T-helper 17 cell (primary cell): ENCODE measurements at places on chromosomes 12 and 14. TPM values are rescaled to one million over a fixed set of nuclear protein-coding genes. Genes with fewer than 3 reads are reported as not detected.

DNA sequence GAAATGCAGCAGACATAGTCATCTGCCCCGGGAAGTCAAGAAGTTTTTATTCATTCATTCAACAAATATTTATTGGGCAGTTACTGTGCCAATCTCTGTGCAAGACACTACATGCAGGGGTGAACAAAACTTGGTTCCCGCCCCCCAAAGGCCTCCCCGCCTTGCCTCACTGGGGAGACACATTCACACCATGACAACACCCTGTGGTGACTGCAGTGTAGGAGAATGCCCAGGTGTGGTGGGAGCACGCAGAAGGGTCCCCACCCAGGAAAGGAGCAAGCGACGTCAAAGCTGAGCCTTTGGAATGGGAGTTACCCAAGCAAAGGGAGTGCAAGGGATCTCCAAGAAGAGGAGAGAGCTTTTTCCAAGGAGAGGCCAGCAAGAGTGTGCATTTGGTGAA, 1.6 kb upstream of the AQP6 start:
- no peaks in the 10 kb centered on the region for H3K36me3 ChIP-seq
- no peak overlapping the region for H3K27ac ChIP-seq
- H3K4me1 ChIP-seq: peaks cover 5% of the 10 kb centered on the region
- H3K4me3 ChIP-seq: no peak overlapping the region

GRCh38 chr12:52703878-52704277, 554 bp upstream of the KRT77 start:
- no peak for DNase-seq
- H3K4me1 ChIP-seq: peaks cover 4% of the 10 kb centered on the region
- H3K27ac ChIP-seq: no peak overlapping the region
- no peak overlapping the region for H3K4me3 ChIP-seq

DNA sequence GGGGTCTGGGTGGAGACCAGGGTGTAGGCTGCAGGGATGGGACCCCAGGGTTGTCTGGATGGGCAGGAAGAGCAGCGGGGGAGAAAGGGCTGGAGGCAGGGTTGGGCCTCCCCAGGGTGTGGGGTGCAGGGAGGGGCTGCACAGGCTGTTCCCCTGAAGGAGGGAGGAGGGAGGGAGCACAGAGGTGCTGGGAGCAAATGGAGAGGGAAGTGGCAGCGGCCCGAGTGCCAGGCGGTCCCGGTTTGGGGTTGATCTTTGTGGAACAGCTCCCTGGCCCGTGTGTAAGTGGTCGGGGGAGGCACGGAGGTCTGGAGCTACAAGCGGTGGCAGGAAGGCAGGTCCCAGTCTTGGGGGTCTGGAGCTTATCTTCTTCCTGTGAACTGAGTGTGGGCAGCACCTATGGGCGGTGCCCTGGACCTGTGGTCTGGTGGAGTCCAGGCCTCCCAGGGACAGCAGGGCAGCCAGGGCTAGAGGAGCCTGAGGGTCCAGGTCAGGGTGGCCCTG, 391.6 kb downstream of the TMEM121 start:
- peaks cover 23% of the 10 kb centered on the region for H3K27me3 ChIP-seq
- no peak overlapping the region for H3K27ac ChIP-seq
- DNase-seq: no peak
- H3K4me1 ChIP-seq: no peaks in the 10 kb centered on the region

GRCh38 chr14:87149583-87150354, 843.2 kb downstream of the GALC start:
- H3K4me3 ChIP-seq: no peak overlapping the region
- no peaks in the 10 kb centered on the region for H3K27me3 ChIP-seq
- no peaks in the 10 kb centered on the region for H3K36me3 ChIP-seq
- H3K4me1 ChIP-seq: no peaks in the 10 kb centered on the region
- no peak overlapping the region for H3K27ac ChIP-seq
- DNase-seq: no peak

DNA sequence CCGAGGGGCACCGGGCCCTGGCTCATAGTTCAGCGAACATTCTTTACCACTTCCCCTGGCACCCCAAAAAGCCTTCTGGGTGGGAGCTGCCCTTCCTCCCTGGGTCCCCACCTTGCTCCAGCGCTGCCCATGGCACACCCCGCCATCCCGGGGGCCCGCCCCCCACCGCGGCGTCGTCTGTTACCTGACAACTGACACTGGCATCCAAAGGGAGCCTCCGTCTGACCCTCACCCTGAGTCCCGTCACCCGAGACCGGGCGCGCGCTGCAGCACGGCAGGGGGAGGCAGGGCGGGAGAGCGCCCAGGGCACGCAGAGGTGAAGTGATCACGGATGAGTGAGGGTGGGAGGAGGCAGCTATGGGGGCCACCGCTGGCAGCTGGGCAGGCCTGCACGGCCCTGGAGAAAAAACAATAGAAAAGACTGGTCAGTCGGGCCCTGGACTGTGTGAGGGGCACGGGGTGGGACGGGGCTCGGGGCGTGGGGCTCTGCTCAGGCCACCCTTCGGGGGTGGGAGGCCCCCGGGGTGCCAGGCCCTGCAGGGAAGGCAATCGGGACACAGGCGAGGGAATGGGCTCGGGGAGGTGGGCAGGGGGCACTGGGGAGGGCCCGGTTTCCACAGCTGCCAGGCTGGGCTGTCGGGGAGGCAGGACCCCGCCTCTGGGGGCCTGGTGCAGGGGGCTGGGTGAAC, 40.7 kb downstream of the BCL11B start:
- peaks cover 8% of the 10 kb centered on the region for H3K36me3 ChIP-seq
- no peaks in the 10 kb centered on the region for H3K27me3 ChIP-seq
- peak overlapping the region; percentile 100 for H3K27ac ChIP-seq
- peak overlapping the region; percentile 96 for H3K4me3 ChIP-seq
- H3K4me1 ChIP-seq: peaks cover 78% of the 10 kb centered on the region
- no peak for DNase-seq

DNA sequence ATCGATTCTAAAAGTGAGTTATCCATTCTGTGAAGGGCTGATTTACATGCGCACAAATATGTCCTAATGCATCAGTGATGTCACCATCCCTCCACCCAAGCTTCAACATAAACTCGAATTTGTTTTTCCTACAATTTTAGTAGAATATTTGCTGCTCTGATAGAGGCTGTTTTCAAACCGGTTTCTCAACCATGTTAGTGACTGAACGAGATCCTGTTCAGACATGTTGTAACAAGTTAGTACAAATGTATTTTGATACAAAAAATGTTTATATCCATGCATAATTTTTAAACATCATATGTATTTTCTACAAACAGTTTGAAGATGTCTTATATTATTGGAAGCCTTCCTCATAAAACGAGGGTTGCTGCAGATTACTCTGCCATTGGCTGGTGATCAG, 12.7 kb upstream of the PRB2 start:
- peaks cover 4% of the 10 kb centered on the region for H3K36me3 ChIP-seq
- H3K4me1 ChIP-seq: no peaks in the 10 kb centered on the region
- H3K27me3 ChIP-seq: no peaks in the 10 kb centered on the region
- H3K4me3 ChIP-seq: no peak overlapping the region
- DNase-seq: no peak

GRCh38 chr12:132888852-132889251, 1.4 kb upstream of the CHFR start:
- H3K4me3 ChIP-seq: peak overlapping the region; percentile 22
- H3K27me3 ChIP-seq: no peaks in the 10 kb centered on the region
- H3K36me3 ChIP-seq: peaks cover 9% of the 10 kb centered on the region
- no peak for DNase-seq

DNA sequence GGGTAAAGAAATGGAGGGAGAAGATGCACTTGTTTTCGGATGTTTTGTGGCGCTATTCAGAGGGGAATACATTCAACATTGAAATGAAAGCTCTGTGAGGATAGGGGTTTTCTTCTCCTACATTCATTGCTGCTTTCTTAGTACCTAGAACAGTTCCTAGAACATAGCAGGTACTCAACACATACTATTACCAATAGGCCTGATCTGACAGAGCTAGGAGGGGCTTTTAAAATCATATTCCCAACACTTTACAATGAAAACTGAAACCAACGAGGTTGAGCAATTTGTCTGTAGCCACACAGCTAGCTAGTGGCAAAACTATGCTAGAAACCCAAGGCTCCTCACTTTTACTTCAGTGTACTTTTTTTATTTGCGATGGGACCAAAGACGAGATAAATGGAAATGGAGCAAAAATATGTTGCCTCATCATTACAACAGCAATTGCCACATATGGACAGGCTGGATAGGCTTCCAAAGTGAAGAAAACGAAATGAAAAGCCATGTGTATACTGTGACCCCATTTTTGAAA, 23.1 kb upstream of the IL22 start:
- peaks cover 20% of the 10 kb centered on the region for H3K4me1 ChIP-seq
- H3K27ac ChIP-seq: no peak overlapping the region
- H3K4me3 ChIP-seq: no peak overlapping the region

GRCh38 chr12:61514016-61514415, 746.2 kb upstream of the USP15 start:
- H3K27ac ChIP-seq: no peak overlapping the region
- no peak overlapping the region for H3K4me3 ChIP-seq
- H3K36me3 ChIP-seq: no peaks in the 10 kb centered on the region
- no peak for DNase-seq
- no peaks in the 10 kb centered on the region for H3K4me1 ChIP-seq
- H3K27me3 ChIP-seq: no peaks in the 10 kb centered on the region

GRCh38 chr12:3694673-3695072, 58.2 kb downstream of the CRACR2A start:
- H3K27me3 ChIP-seq: no peaks in the 10 kb centered on the region
- peaks cover 18% of the 10 kb centered on the region for H3K36me3 ChIP-seq
- no peak overlapping the region for H3K4me3 ChIP-seq

- H3K27ac ChIP-seq: peak overlapping the region; percentile 71
- H3K36me3 ChIP-seq: peaks cover 4% of the 10 kb centered on the region
- DNase-seq: no peak
Measured at GRCh38 chr12:57127101-57127725, 1.1 kb upstream of the LRP1 start.

GRCh38 chr12:41778934-41779333, 365.7 kb downstream of the GXYLT1 start:
- DNase-seq: no peak
- no peak overlapping the region for H3K4me3 ChIP-seq
- no peak overlapping the region for H3K27ac ChIP-seq
- peaks cover 9% of the 10 kb centered on the region for H3K27me3 ChIP-seq

DNA sequence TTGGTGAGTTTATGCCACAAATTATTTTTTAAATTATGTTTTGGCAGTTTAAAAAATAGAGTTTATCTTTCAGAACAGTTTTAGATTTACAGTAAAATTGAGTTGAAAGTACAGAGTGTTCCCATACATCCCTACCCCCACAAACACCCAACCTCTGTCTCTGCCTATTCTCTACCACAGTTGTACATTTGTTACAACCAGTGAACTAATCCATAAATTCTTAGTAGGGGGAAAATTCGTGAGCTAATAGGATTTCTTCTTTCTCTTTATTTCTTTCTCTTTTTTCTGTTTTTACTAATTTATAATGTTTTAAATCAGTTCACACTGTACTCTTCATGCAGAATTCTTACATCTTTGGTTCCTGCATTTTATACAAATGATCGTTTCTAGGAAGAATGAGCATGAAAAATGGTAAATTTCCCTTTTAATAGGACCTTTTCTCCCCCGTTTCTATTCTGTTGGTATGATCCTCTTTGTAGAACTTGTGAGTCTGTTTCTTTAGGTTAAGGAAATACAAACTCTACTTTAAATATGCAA, 56.7 kb downstream of the MIPOL1 start:
- no peak overlapping the region for H3K27ac ChIP-seq
- DNase-seq: no peak
- H3K4me3 ChIP-seq: no peak overlapping the region
- no peaks in the 10 kb centered on the region for H3K4me1 ChIP-seq
- H3K36me3 ChIP-seq: no peaks in the 10 kb centered on the region
- H3K27me3 ChIP-seq: no peaks in the 10 kb centered on the region

GRCh38 chr14:93276031-93276716, 56.7 kb downstream of the BTBD7 start:
- H3K4me3 ChIP-seq: no peak overlapping the region
- peaks cover 13% of the 10 kb centered on the region for H3K4me1 ChIP-seq
- H3K27ac ChIP-seq: no peak overlapping the region
- H3K27me3 ChIP-seq: no peaks in the 10 kb centered on the region
- H3K36me3 ChIP-seq: peaks cover 5% of the 10 kb centered on the region

- H3K27ac ChIP-seq: no peak overlapping the region
Measured at GRCh38 chr12:21815306-21816062, 41.0 kb upstream of the KCNJ8 start.

DNA sequence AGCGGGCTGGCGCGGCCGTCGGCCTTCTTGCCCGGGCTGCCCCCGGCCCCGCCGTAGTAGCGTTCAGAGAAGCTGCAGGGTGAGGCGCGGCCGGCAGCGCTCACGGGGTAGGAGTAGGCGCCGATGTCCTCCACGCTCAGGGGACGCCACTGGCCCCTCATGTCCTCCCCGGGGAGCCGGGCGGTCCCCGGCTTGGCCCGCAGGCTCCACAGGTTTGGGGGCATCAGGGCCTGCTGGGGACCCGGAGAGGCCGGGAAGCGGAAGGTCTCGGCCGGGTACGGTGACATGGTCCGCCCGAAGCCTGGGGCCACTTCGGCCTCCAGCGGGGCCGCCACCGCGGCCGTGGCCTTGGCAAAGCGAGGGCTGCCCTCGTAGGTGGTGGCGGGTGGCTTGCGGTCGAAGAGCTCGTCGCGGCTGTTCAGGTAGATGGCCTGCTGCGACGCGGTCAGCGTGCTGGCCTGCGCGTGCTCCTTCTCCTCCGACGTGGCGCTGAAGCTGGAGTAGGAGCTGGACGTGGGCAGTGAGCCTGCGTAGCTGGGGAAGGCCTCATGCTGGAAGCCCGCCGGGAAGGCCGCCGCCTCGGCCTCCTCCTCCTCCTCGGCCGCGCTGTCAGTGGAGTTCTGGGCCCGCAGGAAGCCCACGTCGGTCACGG, 48.7 kb downstream of the BEGAIN start:
- H3K27ac ChIP-seq: no peak overlapping the region
- DNase-seq: no peak
- no peaks in the 10 kb centered on the region for H3K36me3 ChIP-seq
- H3K4me1 ChIP-seq: no peaks in the 10 kb centered on the region
- H3K27me3 ChIP-seq: no peaks in the 10 kb centered on the region

DNA sequence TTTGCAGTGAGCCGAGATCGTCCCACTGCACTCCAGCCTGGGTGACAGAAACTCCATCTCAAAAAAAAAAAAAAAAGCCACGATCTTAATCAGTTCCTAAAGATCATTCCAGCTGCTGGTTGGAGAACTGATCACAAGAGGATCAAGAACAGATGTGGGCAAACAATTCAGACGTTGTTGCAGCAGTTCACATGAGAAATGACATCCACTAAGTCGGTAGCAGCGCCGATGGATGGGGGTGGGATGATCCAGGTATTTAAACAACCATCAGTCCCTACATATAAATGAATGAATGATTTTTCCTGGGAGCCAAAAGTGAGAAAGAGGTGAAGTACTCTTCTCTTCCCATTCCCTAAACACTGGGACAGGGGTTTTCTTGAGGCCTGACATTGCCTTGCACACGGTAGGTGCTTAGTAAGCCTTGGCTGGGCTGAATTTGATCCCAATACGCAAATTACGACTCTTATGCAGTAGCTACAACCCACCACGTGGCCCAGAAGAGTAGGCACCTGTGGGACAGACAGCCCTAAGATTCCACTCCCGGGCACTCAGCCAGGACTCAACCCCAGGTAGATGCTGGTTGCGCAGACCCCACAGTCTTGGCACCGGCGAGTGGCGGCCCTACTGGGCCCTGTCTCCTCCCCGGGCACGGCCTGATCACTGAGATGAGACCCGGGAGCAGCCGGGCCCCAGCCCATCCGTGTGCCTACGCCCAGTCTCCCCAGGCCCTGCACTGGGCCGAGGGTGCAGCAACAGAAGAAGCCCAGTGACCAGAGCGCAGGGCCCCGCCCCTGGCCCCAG, 565 bp downstream of the SPRYD3 start:
- H3K27ac ChIP-seq: peak overlapping the region; percentile 88
- peaks cover 10% of the 10 kb centered on the region for H3K36me3 ChIP-seq
- no peak for DNase-seq
- H3K4me3 ChIP-seq: peak overlapping the region; percentile 98

CD9 gene
- 28.0 TPM for total RNA-seq

OTOGL gene
- total RNA-seq: not detected

PRR4 gene
- total RNA-seq: 1.8 TPM

GPR135 gene
- total RNA-seq: 2.8 TPM

CD27 gene
- 76.1 TPM for total RNA-seq

FAM186B gene
- total RNA-seq: 0.37 TPM

ACOT4 gene
- 1.1 TPM for total RNA-seq

CLEC6A gene
- total RNA-seq: not detected

ERP27 gene
- 9.9 TPM for total RNA-seq
